Heart left ventricle (tissue), 16 donors: ENCODE measurements at places on chromosomes 6 and 20.

DNA sequence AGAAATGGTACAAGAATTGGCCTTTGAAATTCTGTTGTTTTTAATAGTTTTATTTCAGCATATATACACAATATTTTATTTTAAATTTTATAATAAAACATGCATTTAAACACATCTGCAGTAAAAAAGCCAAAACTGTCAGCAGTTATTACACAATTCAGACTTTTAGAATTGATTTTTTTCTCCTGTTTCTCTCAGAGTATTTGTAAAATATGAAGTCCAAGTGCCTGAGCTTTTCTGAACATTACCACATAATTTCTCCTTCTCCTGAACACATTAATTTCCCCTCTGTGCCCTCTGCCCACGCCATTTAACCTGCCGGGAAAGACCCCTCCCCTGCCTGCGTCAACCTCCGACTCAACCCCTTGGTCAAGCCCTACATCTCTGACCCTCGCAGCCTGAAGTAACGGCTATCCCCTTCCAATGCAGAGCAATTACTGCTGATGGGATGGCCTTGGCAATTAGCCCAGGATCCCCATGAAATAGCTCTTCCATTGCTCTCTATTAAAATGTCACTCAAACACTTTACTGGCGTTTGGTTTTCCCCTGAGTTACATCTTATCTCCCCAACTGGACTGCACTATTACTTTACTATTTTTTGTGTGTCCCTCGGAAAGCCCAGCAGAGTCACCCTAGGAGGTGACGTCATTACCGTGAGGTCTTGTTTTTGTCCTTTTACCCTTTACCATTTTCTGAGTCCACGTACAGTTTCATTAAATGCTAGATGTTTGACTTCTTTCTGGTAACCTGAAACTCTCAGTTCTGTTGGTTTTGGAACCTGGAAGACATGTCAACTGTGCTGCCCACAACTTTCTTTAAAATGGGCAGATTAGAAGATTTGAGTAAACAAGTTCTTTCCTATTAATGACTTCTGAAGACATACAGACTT, 146.7 kb upstream of the TAB2 start:
- DNase-seq: peak; percentile 9

DNA sequence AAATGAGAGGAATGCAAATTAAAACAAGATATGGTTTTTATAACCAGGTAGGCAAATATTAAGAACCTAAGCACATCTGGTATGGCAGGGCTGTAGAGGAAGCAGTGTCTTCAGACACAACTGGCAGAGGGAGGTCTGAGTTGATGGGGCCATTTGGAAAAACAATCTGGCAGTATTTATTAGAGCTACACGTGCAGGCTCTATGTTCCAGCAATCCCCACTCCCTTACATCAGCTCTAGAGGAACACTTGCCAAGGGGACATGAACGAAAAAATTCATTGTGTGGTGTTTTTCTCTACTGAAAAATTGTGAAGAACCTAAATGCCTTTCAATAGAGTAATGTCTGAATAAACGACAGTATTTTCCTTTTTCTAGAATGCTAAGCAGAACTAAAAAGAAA, 111.6 kb upstream of the EDN1 start:
- DNase-seq: no peak

GRCh38 chr6:104600639-104600931, 259.1 kb downstream of the HACE1 start:
- no peak for DNase-seq

- no peak for DNase-seq
Observed at GRCh38 chr6:38588631-38589366, 50.9 kb downstream of the BTBD9 start.

- no peak for DNase-seq
Observed at GRCh38 chr6:151112130-151112529, 127.6 kb upstream of the AKAP12 start.

DNA sequence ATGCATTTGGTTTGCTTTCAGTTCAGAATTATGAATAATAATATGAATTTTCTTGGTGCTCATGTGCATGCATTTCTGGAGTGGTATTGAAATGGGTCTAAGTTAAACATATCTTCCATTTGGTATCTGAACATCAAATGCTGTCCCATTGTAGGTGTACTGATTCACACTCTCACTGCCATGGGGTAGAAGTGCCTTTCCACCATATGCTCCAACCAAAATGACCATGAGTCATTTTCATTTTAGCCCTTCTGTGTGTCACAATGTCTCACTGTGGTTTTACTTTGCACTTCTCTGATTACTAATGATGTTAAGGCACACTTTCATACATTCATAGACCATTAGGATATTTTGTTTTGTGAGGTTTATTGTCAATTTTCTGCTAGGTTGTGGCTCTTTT, 211.9 kb downstream of the HAO1 start:
- no peak for DNase-seq

- DNase-seq: no peak
Observed at GRCh38 chr20:32605167-32605656, 20.1 kb upstream of the NOL4L start.

- DNase-seq: no peak
Observed at GRCh38 chr20:4472906-4473305, 248.8 kb upstream of the PRND start.

DNA sequence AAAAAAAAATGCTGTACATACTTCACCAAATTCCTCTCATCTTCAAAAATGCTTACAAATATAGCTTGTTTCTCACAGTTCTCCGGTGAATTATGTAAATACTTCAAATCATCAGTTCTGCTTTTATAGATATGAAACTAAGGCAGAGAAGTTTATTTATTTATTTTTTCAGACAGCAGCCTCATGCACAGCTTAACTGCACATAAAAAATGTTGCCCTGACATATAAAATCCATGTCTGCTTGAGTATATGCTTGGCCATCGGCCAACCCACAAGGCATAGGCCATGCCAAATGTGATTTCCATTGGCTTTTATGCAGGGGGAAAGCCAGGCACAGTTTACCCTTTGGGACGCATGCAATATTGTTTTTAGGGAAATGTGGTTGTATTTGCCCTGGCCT, 57.3 kb upstream of the PHACTR2 start:
- no peak for DNase-seq

- DNase-seq: no peak
Observed at GRCh38 chr6:39896701-39897100, 37.6 kb downstream of the MOCS1 start.

- DNase-seq: no peak
Observed at GRCh38 chr6:56915832-56916231, 39.1 kb upstream of the BEND6 start.

- no peak for DNase-seq
Observed at GRCh38 chr6:163199371-163199770, 215.1 kb upstream of the QKI start.

- DNase-seq: peak; percentile 89
Observed at GRCh38 chr6:75205776-75206575, at the start of gene COL12A1. COL12A1 (minus strand) TSS chr6:75206053; CDS start chr6:75202792, 3,261 bp downstream.

DNA sequence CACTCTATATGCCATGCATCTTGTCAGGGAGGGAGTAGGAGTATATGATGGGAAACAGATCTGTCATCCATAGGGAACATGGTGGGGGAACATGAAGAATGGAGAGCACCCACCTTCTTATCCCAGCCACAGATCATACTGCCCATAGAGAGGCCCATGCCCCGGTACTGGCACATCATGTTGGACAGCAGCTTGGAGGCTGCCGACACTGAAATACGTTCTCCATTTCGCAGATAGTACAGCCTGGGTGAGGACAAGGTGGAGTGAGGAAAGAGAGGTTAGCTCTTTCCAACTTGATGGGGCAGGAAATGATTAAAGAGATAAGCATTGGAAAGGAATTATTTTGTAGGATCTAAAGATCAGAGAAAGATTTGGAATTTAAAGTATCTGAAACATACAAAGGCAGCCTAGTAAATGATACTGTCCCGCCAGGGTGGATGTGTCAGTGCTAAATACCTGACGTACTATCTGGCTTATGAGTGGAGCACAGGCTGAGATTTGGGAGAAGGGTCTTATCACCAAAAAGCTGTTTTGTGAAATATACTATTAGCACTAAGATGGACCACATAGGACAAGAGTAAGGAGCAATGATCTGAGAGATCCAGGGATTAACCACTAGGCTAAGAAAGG, 1.7 kb downstream of the PSMB8 start:
- no peak for DNase-seq

DNA sequence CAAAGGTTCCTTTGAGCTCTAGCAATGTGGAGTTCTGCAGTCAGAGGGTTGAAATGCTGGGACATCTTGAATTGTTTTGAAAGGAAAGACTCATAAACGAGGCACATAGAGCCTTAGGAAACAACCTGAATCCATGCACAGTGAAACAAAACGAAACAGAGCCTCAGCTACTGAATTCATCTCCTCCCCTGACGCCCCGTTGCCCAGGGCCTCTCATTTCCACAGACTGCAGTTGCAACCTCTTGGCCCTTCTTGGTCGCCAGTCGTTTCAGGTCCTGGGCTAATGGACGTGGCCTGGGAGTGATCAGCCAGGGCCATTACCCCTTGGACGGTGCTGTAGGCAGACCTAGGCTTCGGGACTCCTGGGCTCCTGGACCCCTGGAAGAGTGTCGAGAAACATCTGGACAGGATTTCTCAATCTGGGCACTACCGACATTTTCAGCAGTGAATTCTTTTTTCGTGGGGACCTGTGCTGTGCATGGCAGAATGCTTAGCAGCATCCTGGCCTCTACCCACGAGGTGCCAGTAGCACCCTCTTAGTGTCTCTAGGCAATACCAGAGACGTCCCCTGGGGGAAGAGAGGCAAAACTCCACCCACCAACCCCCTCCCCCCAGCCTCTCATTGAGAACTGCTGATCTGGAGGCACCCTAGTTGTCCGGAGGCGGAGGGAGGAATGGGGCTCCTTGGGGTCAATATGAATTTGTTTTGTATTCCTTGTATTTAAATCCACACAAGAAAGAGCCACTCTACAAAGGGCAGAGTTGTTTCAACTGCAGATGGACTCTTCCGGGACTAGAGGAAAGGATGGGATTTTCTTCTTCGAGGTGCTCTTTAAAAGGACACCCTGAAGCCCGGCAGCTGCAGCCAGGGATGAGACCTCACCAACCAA, 50.2 kb downstream of the TMEM242 start:
- no peak for DNase-seq

DNA sequence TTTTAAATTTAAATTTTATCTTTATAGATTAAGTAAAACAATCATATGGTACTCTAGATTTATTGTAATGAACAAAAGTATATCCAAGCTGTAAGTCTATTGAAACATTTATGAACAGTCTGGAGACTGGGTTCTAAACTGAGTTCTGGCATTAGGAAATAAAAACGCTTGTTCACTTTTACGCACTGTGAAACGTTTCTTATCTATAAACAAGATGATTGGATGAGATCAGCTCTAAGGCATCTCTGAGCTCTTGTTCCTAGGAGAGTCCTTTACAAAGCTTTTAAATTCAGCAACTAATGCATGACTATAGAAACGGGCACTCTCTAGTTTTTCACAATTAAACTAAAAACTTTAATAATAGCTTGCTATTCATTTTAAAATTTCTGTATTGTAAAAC, 6.8 kb downstream of the HUS1B start:
- DNase-seq: no peak

DNA sequence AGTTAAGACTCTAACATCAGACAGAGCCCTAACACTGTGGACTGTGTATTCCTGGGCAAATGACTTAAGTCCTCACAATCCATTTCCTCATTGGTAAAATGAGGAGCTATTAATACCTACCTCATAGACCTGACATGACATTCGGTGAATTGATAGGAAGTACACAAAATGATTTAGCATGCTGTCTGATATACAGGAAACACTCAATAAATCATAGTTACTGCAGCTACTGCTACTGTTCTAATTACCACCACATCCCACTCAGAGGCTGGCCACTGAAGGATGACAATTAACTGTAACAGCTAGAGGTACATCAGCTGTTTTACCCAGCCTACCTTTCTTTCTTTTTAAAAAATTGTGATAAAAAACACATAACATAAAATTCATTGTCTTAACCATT, 87.7 kb downstream of the PLCG1 start:
- DNase-seq: no peak

GRCh38 chr20:38829296-38829875, 23.9 kb downstream of the PPP1R16B start:
- DNase-seq: no peak

DNA sequence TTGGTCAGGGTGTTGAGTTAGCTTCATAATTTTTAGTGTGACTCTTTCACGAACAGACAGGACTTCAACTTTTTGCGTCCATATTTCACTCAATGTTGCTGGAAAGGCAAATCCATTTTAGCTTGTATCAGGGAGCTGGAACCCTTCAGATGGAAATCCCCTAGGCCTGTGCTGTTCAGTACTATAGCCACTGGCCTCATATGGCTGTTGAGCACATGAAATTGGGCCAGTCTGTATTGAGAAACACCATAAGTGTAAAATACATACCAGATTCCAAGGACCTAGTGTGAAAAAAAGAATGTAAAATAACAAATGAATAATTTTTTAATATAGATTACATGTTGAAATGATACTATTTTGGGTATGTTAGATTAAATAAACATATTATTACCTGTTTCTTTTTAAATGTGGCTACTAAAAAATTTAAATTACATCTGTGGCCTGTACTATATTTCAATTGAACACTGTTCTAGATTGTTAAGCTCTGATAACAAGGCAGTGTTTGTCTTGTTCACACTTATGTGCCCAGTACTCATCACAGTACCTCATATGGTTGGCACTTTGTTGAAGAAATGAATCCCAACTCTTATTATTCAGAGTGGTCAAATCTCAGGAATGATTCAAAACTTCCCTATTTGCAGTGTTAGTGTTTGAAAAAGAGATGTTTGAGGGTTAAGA, 34.3 kb downstream of the CTNNBL1 start:
- no peak for DNase-seq

DNA sequence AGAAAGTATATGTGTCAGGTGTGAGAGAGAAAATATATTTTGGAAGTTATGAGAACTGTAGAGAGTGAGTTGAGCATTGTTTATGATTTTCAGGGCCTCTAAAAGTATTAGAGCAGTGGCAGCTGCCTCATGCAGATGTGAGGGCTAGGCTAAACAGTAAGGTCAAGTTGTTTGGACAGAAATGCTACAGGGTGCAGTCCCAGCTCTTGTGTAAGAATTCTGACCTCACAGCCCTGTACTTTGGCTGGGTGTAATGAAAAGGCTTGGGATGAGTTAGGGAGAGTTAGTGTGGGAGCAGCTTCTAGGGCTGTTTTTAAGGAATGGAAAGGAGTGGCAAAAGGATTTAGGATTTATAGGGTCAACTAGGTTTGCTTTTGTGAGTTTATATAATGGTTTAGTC, 764.8 kb upstream of the ADGRB3 start:
- DNase-seq: no peak

GRCh38 chr6:37319856-37320480, 33.8 kb upstream of the RNF8 start:
- no peak for DNase-seq
